ENCODE measurements at places on chromosomes 16 and 17.

DNA sequence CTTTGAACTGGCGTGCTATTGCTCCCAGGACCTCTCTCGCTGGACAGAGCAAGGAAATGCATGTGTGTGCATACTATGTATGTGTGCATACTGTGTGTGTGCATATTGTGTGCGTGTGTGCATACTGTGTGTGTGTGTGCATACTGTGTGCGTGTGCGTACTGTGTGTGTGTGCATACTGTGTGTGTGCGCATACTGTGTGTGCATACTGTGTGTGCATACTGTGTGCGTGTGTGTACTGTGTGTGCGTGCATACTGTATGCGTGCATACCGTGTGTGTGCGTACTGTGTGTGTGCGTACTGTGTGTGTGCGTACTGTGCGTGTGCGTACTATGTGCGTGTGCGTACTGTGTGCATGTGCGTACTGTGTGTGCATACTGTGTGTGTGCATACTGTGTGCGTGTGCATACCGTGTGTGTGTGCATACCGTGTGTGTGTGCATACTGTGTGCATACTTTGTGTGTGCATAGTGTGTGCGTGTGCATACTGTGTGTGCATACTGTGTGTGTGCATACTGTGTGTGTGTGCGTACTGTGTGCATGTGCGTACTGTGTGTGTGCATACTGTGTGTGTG lies 89.4 kb downstream of the RPTOR start:
- no peak for DNase-seq

- no peak for DNase-seq
These were observed 201.2 kb upstream of the NOG start for GRCh38 chr17:56392321-56392720.

DNA sequence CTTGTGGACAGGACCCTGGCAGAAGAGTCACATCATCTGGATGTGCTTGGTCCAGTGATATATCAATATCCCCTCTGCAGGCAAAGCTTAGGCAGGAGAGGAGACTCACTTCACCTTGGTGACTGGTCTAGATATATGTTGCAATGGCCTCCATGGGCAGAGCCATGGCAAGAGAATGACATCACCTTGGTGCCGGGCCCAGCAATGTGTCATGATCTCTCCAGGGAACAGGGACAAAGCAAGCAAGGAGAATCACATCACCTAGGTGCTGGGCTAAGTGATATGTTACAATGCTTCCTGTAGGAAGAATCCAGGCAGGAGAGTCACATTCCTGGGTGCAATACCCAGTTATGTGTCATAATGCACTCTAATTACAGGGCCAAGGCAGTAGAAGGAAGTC lies 2106.2 kb downstream of the TP53TG3F start:
- no peak for DNase-seq

- DNase-seq: no peak
These were observed 60.7 kb downstream of the GRIN2A start for GRCh38 chr16:10121491-10121890.

All from NCI-H1048 (cell line).